ENCODE measurements at places on chromosomes 6 and 20.

GRCh38 chr20:62845416-62846160, 16.0 kb downstream of the TCFL5 start:
- no peak for DNase-seq

- DNase-seq: no peak
Observed at GRCh38 chr6:39808964-39809363, 16.8 kb downstream of the DAAM2 start.

- no peak for DNase-seq
Observed at GRCh38 chr20:46964618-46965455, 70.2 kb downstream of the EYA2 start.

- no peak for DNase-seq
Observed at GRCh38 chr6:17179530-17180073, 77.8 kb downstream of the STMND1 start.

DNA sequence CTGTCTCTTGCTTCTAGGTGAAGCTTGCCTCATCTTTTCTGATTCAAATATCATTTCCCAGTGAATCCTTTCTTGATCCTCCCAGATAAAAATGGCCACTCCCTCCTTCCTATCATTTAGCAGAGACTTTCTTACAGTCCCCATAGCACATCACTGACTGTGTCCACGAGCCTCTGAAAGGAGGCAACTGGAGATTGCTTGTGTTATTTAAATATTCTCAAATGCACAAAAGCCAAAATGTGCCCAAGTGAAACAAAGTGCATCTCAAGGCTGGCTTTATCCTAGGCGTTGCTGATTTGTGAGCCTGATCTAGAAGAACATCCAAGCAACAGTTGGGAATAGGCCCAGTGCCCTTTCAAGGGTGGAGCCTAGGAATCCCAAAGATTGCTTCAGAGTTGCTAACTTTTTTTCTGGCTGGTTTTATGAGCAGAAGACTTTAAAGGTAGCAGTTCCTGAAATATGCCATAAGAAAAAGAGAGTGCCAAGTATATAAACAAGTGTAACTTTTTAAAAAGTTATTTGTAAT, 393.6 kb downstream of the CD83 start:
- no peak for DNase-seq

- DNase-seq: no peak
Observed at GRCh38 chr6:22821664-22822320, 252.4 kb downstream of the HDGFL1 start.

DNA sequence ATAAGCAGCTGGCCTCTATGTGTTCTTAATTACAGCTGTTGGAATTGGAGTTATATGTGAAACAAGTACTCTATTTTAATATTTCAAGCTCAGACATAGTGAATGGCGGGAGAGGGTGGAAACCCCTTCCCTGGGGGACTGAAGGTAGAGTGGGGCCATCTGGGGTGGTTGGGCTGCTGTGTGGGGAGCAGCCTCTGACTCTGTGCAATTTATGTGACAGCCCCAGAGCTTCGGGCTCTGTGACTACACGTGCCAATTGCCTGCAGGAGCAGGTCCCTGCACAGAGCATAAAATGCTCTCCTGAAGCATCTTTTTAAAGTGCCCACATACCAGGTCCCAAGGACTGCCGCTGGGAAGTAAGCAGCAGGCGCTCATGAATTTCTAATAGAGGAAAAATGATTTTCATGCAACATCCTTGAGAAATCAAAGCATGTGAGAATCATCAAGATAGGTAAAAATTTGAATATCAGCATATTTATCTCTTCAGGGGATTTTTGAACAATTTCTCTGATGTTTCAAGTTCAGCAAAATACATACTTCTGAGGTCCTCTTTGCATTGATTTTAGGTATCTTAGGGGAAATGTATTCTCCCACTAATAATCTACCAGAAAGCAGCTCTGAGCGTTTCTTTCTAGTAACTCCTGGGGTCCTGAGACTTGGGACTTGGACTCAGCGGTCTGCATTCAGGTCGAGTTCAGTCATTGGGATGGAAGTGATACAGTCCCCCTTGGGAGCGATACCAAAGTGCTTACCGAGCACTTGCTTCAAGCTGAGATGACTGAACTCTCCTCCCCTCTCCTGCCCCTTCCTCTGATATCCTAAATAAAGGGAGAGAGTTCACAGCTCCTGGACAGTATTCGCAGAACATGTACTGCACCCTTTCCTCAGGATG, 40.0 kb downstream of the ALDH8A1 start:
- DNase-seq: no peak

GRCh38 chr6:12356983-12357972, 67.1 kb downstream of the EDN1 start:
- DNase-seq: no peak

DNA sequence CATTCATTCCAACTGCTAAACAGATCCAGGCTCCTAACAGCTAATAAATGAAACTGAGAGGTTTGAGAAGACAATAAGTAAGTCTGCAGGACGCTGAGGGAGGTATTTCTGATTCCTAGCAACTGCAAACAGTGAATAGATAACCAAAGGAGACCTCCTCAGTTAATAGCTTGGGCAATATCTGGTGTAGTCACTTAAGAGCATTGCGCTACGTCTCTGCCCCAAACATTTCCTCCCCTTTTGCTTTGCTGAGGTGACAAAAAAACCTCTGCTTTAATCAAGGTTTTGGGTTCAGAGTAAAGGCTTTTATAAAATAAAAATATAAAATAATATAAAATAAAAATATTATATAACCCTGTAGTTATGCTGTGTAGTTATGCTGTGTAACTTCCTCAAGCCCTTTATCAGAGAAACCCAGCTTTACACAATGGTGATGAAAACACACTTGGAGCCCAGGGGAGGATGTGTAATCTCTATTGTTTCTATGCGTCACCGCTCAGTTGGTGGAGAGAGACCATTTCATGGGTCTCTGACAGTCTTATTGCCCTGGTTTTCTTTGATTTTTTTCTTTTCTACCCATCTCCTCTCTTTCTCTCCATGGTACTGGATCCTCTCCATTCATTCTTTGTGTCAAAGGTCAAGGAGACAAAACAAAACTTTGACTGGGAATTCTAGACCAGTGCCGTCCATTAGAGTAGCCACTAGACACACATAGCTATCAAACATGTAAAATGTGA, 18.9 kb upstream of the CALHM5 start:
- no peak for DNase-seq

DNA sequence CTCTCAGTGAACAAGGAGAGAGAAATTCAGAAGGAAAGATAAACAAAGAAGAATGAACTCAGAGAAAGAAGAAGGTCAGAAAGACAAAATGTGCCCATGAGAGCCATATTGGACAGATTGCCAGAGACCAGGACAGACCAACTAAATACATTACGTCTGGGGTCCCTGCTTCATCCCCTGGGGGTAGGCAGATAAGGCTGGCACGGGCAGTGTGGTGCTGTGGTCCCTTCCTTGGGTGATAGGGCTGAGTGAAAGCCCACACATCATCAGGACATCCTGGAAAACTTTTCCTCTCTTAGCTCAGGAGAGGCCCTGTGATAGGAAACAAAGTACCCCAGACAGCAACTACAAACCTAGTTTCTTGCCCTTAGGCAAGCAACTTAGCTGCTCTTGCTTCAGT, 13.2 kb upstream of the ARMC12 start:
- no peak for DNase-seq

DNA sequence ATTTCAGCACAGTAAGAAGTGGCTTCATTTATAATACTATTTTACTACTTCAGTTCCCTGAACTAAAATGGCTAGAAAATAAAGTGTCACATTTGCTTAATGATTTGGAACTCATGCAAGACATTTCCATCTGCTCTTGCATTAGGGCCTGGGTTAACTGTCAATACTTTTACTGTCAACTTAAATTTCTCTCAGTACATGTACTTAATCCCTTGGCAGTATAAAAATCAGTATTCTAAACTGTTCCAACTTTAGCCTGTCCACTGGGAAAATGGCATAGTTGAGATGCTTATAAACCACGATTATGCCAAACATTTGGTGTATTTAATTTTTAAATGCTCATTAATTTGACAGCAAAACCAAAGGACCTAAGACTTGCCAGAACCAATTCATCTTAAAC, 154.5 kb downstream of the ASCC3 start:
- DNase-seq: no peak

DNA sequence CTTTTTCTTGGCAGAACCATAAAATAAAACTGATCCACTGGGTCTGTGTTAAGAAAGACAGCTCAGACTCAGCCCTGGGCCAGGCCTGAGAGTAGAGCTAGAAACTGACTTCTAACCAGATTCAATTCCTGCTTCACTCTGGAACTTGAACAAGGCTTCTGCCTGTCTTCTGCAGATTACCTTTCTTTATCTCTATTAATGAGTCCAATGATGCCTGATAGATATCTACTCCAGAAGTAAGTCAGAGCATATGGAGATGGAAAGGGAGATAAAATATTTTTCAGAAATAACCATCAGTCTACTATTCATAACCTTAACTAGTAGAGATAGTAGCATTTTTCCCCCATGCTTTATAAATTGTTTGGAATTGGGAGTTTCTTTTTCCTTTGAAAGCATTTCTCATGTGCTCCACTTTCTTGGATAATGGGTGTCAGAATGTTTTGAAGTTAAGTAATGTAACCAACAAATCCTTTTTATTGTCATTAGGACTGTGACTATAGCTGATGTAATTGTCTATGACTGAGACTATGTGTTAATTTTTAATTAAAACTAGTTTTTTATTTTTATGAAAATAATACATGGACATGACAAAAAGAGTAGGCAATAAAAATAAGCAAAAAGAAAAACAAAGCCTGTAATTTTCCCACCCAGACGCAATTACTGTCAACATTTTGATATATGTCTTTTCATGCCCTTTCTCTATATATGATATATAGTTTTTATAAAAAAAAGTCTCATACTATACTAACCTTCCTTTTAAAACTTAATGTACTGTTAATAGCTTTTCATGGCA, 7.2 kb downstream of the SOBP start:
- DNase-seq: no peak

- DNase-seq: no peak
Observed at GRCh38 chr20:33803921-33804337, 7.2 kb upstream of the CHMP4B start.

- peak; percentile 54 for DNase-seq
Observed at GRCh38 chr6:110875548-110876169, 1.1 kb downstream of the AMD1 start.

DNA sequence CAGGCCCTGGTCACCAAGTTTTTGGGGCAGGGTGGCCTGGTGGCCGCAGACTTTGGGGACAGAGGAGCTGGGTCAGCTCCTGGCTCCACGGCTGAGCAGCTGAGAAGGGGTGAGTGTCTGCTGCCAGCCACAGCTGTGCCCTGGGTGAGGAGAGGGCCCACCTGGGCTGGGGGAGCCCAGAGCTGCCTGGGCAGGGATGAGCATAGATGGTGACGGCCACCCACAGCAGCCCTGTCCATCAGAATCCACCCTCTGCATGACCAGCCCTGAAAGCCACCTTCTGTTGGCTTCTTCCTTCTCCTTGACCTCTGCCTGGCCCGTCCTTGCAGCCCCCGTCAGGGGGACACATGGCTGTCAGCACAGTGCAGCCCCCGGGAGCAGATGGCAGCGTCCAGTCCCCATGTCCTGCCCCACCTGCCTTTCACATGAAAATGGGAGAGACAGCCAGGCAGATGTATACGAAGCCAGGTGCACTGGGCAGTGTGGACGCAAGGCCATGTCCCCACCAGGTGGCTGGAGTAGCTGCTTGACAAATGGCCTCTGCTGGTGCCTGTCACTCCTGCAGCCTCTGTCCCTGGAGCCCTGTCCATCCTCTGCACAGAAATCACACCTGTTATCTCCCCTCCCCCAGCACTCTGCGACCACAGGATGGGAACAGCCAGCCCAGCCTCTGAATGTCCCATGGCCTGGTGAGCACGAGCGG, 220.8 kb downstream of the PREX1 start:
- no peak for DNase-seq

- DNase-seq: no peak
Observed at GRCh38 chr6:52098721-52099120, 11.3 kb upstream of the PKHD1 start.

DNA sequence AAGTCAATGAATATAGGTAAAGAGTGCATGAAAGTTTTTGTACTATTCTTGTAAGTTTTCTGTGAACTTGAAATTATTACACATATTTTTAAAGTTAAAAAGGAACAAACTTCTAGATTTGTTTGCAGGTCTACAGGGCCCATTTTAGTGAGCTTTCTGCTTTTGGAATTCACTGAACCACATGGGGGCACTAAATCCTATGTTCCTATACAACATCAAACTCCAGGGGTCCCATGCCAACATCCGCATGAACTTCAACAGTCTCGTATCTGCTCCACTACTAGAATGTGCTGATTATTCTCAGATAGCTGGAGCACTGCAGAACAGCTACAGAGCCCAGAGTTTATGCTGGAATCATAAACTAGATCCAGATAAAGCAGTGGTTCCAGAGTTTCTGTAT, 347.9 kb upstream of the SPTLC3 start:
- DNase-seq: no peak

GRCh38 chr6:168239044-168239773, 80.4 kb downstream of the DACT2 start:
- no peak for DNase-seq

- no peak for DNase-seq
Observed at GRCh38 chr6:5996714-5997419, 9.9 kb downstream of the NRN1 start.

GRCh38 chr6:111921103-111921502, 47.9 kb upstream of the FYN start:
- DNase-seq: no peak

- no peak for DNase-seq
Observed at GRCh38 chr6:125574604-125575003, 174.8 kb upstream of the HEY2 start.

DNA sequence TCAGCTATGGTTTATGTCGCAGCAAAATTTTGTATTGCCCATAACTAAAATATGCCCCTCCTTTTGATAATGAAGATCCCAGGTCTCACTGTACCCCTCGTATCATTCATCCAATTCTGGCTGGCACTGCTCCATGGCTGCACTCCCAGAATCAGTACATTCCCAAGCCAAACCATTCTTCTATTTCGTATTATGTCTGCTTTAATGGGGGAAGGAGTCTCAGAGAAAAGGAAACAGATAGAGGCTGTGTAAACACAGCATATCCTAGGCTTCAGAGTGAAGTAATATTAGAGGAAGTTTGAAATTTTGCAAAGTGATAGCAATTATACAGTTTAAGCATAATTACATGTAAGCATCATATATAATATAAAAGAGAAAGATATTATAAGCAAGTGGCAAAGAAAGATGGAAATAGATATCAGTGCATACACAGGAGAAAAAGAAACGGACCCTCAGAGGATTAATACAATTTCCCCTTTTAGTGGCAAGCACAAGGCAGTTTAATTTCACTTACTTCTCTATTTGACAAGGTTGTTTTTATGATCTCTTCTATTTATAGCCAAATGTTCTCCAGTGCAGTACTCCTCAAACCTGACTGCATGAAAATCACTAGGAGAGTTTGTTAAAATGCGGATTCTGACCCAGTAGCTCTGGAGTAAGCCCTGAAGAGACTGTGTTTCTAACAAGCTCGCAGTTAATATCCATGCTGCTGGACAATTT, 56.5 kb upstream of the TENT5A start:
- DNase-seq: no peak

DNA sequence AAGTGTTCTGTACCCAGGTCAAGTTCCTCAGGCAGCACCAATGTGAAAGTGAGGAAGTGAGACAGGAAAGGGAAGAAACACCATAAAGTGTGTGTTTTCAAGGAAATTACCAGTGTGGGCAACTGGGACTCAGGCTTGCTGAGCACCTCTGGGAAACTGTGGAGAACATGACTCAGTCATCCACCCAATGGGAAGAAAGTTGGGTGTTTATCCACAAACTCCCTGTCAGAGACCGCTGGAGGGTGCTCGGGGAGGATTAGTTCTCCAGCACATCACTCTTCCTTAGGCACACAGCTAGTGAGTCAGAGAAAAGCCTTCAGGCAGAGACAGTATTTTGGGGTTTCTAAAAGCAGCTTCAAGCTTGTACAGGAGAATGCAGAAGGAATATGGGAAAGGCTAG, 93.6 kb downstream of the PCSK2 start:
- DNase-seq: no peak

- DNase-seq: no peak
Observed at GRCh38 chr6:70253923-70254322, 49.0 kb downstream of the COL9A1 start.
